ENCODE measurements at places on chromosomes 11 and 22.

- DNase-seq, result peak; percentile 60
These were observed 707 bp upstream of the FTH1 start for GRCh38 chr11:61967924-61968757.

GRCh38 chr22:35218079-35218478 is 39.2 kb upstream of the HMGXB4 start:
- DNase-seq, result no peak

- DNase-seq, result no peak
These were observed 6.3 kb downstream of the FDX1 start for GRCh38 chr11:110435780-110436717.

GRCh38 chr11:33742249-33742851 is 6.1 kb upstream of the CD59 start:
- DNase-seq, result no peak

- no peak for DNase-seq
These were observed 6.9 kb downstream of the SMCO4 start for GRCh38 chr11:93536101-93536861.

- no peak for DNase-seq
These were observed 7.6 kb upstream of the SERPINH1 start for GRCh38 chr11:75554258-75555022.

DNA sequence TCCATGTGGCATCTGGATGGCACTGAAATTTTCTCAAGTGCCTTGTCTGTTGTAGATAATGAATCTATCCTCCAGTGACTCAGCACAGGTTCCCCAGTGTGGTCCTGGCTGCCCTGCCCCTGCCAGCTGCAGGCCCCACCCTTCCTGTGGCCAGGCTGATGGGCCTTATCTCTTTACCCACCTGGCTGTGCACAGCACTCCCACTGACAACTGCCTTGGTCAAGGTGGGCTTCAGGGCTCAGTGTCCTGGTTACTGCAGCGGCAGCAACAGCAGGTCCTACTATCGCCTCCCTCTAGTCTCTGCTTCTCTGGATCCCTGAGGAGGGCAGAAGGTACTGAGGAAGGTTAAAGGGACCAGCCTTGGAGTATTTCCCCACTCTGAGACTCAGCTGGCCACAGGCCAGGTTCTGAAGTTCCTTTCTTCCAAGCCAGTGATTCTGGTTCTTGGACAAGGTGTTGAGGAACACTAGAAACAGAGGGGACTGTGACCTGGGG is 3.1 kb downstream of the HMBS start:
- no peak for DNase-seq

- DNase-seq, result peak; percentile 13
These were observed 10.4 kb upstream of the SPINDOC start for GRCh38 chr11:63802637-63803414.

DNA sequence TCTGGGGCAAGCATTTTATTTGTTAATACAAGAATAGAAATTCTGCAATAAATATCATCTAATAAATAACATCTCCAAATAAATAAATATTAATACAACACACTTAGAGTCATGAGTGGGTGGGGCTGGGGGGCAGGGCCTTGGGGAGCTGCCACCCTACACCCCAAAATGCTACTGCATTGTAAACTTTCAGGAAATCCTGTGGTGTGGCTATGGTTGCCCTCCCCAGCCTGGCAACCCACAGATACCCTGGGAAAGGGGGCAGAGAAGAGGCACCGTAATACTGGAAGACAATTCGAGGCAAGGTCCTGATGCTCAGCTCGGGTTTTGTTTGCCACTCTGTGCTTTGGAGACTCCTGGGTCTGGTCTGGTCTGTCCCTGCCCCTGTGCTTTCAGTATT is 9.2 kb downstream of the CLCF1 start:
- no peak for DNase-seq

- DNase-seq, result no peak
These were observed 63.6 kb downstream of the THAP12 start for GRCh38 chr11:76317296-76317695.

DNA sequence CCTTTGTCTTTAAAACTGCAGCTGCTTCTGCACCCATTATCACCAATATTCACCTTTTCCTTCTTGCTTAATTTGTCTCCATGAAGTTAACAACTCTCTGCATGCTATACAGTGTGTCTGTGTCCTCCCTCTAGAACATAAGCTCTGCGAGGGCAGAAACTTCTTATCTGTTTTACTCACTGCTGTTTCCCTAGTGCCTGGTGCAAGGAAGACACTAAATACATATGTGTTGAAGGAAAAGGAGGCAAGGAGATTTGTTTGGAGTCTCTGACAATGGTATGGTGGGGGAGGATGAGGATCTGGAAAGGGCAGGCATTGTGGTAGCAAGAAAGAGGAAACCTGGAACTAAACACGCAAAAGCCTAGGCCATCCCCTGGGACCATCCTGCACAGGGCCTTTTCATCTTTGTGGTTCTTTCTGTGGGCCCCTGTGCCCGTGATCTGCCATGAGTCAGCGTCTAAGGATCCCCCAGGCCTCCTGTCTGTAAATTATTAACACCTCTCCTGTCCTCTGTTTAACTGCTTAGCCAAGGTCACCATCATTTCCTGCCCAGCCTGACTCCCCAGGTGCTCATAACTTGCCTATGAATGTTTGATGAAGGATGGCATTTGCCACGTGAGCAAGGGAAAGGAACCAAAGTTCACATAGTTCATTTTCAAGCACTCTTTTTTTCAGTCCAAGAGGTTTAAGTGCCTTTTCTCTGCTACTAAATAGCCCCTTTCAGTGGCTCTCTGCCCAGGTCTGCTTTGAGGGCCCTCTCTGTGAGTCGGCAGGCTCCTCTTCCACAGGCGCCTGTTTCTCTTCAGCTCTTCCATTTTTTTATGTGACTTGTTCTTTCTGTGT is 131.1 kb downstream of the RASSF10 start:
- DNase-seq, result no peak

DNA sequence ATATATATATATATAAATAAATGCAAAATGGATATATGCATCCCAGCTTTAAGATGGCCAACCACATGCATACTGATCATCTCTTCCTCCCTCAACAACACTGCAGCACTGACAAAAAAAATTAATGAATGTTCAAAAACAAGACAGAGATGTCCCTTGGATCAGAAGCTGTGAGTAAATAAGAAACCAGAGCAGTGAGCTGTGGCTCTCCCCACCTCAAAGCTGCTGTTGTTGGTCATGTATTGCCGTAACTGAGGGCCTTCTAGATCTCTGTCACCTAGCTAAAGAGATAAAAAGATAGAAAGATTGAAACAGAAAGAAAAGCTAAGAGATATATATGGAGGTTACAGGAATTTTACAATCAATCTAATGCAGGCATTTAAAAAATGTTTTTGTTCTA is 15.5 kb upstream of the TMEM135 start:
- DNase-seq, result peak; percentile 11

DNA sequence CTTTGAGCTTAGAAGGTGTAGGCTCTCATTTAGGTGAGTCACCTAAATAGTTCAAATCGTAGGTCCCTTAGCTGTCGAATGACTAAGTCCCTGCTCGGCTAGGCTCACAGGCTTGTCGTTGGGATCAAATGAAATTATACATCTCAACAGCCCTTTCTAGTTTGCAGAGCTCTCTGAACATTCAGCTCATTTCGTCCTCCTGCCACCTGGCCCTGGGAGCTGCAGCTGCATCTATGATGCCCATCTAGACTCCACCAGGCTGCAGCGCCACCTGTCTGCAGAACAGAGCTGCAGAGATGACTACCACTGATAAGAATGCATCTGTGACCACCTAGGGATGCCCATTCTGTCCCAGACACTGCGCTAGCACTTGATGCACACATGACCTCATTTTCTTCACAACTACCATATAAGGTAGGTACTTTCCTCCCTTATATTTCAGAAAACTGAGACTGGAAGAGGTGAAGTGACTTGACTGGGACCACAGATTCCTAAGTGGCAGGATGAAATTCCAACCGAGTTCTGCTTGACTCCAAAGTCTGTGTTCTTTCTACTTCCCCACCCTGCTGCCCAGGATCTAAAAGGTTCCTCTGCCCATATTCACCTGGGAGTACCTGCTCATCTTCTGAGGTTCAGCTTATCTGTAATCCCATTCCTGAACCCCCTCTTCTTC is 141.1 kb upstream of the NARS2 start:
- peak; percentile 83 for DNase-seq

DNA sequence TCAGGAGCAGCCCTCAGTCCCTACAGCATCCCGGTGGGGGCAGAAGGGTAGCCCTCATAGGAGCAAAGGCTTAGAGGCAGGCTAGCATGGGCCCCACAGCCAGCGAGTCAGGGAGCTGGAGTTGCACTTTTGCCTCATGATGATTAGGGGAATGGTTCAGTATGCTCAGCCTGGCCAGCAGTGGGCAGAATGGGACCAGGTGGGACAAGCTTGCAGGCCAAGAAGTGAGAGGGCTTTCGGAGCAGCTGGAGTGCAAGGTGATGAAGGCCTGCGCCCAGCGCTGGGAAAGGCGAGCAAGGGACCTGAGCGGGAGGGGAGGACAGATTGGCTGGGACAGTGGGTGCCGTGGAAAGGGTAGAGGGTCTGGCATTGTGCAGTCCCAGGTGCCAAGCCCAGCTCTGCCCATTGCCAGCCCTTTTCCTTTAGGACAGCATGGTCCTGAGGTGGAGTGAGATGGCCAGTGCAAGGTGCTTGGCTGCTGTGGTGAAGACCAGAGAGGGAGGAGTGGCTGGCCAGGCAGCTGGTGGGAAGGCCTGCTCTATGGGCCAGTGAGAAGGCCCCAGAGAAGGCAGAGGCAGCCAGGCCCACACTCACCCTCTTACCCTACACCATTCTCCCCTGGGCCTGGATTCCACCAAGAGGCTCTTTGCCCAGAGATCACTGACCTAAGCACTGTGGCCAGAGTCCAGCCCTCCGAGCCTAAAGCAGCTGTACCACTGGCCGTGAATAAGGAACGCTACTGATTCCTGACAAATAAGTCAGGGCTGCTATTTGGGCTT is 47.9 kb upstream of the SUSD2 start:
- DNase-seq, result peak; percentile 43

GRCh38 chr11:118435893-118436624 is at the start of gene KMT2A:
TSS of gene KMT2A (plus strand) at chr11:118436492. CDS start at chr11:118436513, 21 bp downstream.
- DNase-seq, result peak; percentile 96

- DNase-seq, result no peak
These were observed 582.6 kb downstream of the SOX6 start for GRCh38 chr11:15773476-15774387.

- no peak for DNase-seq
These were observed 140.9 kb upstream of the MTNR1B start for GRCh38 chr11:92828556-92828955.

- no peak for DNase-seq
These were observed 157.3 kb upstream of the BDNF start for GRCh38 chr11:27857588-27857987.

- DNase-seq, result no peak
These were observed 372.6 kb upstream of the NARS2 start for GRCh38 chr11:78946945-78947902.

- DNase-seq, result no peak
These were observed 143.5 kb upstream of the B3GAT1 start for GRCh38 chr11:134555510-134555909.

DNA sequence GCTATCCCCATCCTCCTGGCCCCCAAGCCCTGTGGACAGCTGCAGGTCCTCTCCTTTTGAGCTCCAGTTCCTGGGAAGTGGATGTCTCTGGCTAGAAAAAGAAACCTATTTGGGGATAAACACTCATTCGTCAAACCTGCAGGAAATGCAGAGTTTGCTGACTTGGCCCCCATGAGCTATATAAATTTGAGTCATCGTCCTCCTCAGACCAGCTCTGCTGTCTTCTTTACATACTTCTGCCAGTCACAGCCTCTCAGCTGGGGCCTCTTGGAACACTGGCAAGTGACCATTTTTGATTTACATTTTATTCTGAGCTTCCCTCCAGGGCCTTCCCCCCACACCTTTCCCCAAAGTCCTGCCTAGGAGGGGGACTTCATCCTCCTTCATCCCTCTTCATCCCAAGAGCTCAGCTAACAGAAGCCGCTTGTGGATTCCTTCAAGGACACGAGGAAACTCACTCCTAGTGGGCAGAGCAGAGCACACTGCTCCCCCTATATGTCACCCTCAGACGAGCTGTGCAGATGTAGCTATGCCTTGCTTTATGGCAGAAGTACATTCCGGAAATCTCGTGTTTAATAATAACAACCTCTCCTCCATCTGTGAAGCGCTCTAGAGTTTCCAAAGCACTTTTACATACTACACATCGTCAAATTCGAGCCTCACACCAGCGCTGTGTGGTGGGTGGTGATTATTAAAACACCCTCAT is 131.8 kb downstream of the FEZ1 start:
- no peak for DNase-seq

DNA sequence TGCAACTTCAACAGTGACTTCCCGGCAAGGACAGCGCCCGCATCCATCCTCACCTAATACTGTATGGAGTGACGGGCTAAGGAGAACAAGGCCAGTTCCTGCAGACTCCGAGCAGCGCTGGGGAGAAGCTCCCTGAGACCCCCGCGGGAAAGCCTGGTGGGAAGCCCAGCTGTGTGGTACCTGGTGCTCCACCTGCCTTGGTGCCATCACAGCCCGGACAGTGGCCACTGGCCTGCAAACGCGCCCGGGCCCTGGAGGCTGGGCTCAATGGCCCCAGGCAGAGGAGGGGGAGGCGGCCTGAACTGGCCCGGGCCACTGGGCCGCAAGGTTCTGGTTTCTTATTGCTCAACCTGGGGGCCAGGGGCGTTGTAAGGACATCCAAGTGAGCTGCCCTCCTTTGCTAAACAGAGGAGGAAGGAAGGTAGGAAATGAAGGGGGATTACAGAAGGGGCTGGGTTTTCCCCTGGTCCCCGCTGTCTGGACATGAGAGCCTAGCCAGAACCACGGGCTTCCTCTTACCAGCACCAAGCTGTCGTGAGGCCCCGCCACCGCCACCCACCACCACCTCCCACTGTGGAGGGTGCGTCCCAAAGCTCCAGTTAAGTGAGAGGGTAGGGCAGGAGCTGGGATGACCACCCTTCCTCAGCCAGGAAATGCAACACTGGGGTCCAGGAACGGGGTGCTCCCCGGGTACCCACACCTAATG is 8.5 kb upstream of the CDC42BPG start:
- DNase-seq, result peak; percentile 29

GRCh38 chr22:36819112-36819511 is 2.3 kb upstream of the PVALB start:
- no peak for DNase-seq

DNA sequence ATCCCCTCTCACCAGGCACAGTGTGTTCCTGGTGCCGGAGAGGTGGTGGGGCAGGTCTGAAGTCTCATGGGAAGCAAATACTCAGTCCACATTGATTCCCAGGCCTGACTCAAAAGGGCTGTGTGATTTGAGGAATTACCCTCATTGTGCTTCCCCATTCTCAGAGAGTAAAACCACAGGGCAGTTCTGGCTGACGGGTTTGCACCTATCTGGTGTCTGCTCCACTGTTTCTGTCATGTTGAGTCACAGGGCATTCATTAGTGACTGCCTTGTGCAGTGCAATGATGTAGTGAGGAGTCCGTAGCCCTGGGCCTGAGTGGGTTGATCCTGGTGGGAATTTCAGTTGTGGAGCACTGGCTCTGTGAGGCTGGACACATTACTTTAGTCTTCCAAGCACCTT is 85.2 kb upstream of the ARHGAP20 start:
- DNase-seq, result no peak

DNA sequence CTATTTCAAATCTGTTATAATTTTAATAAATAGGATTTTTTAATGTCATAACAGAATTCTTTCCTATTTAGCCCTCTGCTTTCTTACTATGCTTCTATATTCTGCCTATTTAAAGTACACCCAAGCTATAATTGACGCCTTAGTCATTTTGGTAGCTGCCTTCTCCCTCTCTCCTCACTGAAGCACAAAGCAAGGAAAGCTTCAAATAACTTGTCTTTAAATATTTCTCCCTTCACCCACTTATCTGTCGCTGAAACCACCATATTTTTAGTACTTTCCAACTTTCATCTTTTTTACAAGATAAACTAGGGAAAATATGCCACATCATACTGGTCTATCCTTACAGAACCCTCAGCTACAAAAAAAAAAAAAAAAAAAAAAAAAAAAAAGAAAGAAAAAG is 127.9 kb downstream of the ENTHD1 start:
- DNase-seq, result no peak

- no peak for DNase-seq
These were observed 140.3 kb upstream of the RAG2 start for GRCh38 chr11:36738292-36738861.
